ENCODE measurements at places on chromosomes 13 and 19.

DNA sequence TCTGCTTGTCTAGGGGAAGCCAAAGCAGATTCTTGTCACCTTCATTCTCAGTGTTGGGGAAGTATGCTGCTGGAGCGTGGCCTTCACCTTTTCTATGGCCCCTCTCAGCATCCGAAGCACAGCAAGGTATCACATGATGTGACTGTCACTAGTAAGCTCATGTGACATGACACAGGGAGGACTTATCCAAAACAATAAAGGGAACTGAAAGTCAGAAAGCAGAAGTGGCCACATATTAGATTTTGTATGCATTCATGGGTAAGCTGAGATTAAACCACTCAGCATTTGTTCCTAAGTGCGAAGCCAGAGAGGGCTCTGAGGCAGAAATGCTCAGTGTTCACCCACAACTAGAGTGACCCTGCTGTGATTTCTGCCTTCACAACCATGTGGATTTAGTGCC lies 72.8 kb upstream of the PCDH8 start:
- no peak for DNase-seq

DNA sequence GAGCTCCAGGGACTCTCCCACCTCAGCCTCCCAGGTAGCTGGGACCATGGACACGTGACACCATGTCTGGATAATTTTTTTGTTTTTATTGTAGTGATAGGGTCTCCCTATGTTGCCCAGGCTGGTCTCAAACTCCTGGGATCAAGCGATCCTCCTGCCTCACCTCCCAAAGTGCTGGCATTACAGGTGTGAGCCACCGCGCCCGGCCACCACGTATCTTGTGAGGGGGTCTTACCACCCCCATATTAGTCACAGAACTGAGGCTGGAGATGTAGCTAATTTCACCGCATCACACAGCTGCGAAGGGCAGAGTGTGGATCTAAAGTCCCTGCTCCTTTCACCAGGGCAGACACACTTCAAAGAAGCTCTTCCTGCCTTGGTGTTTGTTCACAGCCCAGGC lies 211.8 kb upstream of the SOX1 start:
- DNase-seq: no peak

DNA sequence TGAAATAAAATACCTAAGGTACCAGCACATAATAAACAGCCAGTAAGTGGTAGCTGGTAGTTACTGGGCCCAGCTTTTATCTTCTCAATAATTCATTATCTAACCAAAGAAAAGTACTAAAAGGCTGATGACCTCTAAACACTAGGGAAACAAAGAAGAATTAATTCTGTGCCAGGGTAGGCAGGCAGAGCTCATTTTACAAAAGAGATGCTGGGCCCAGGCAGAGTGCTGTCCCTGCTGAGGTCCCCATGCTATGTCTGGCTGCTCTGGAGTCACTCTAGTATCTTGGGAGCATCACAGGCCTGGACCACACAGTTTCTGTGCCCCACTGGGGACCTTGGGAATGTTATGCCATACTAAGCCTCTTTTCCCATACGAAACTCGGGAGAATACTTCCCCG lies 18.2 kb downstream of the ZNF507 start:
- no peak for DNase-seq

DNA sequence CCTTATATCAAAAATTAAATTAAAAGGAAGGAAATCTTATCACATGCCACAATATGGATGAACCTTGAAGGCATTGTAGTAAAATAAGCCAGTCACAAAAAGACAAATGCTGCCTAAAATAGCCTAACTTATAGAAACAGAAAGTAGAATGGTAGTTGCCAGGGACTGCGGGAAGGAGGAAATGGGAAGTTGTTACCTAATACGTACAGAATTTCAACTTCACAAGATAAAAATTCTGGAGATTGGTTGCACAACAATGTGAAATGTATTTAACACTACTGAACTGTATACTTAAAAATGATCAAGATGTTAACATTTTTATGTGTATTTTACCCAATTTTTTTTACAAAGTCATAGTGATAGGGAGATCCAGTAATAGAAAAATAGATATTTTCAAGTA lies 10.2 kb upstream of the N4BP2L2 start:
- no peak for DNase-seq

DNA sequence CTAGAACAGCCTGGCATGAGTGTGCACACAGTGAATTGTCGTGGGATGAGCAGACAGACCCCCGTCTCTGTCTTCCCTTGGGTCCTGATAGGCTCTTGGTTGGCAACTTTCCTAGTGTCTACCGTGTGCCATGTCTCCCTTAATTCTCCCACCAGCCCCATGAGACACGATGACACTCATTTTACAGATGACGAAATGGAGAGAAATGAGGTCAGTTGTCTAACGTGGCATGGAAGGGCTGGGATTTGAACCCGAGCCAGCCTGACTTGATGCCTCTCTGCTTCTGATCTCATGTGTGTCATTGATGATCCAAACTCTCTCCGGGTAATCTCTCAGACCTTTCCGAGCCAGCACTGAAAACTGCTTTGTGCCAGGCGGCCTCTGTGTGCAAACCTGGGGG lies 8.4 kb upstream of the KLK14 start:
- DNase-seq: no peak

DNA sequence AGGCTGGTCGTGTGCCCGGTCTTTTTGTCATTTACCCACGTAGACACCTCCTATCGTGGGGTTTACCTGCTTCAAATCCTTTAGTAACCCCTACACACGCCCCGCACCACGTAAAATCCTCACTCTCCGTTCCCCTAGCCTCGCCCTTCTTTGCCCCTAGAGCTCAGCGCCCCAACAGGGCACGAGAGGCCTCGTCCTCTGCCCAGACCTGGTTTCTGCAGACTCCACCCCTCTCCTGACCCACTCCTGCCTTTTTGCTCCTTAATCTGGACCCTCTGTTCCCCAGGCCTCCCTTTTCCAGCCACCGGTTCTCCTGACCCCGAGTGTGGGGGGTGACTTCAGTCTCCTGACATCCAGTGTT lies 412 bp downstream of the ZNF528 start:
- DNase-seq: no peak

DNA sequence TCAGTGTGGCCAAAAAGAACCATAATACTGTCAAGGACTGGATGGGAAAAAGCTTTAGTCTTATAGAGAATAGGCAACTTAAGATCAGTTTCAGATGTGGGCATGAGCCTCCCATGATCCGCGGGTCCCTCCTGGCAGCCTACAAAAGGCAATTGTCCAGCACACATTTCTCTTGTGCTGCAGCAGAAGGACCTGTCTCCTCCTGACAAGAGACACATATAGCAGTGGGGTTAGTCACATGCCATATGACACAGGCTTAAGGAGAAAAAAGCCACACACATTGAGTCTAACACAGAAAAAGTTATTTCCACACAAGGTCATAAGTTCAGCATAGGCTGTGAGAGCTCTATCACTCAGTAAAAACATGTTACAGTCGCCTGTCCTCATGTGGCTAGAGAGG lies 1378.7 kb upstream of the PRR20A start:
- no peak for DNase-seq

DNA sequence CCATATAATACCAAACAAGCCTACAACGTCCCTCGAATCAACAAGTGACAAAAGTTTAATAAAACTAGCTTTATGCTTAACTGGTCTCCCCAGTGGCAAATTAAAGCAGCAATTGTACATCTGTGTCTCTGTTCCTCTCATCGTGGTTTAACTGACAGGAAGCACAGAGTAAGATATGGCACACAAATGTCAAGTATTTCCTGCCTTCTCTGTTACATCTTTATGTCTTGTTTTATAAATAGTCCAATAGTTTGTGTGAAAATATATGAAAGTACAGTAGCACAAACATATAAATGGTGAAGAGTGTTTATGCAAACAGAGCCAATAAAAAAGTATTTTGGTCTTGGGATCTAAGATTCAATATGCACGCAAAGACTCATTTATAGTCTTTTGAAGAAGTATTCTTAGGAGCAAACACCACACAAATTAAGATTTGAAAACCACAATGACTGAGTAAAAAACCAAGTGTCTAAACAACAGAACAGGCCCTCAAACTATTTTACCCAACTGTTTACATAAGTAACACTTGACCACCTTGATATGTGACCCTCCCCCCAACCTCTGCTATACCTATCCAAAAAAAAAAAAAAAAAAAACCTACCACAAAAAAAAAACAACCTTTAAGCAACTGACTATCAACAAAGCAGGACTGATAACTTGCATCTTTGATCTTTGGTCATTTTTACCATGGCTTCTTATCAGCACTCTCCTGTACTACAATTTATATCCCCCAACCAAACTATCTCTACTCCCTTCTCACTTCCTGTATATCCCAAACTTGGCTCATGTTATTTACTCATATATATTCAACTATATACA lies 14.0 kb downstream of the ELF1 start:
- DNase-seq: no peak

GRCh38 chr13:23615395-23616081 lies 45.3 kb downstream of the TNFRSF19 start:
- DNase-seq: no peak

- DNase-seq: no peak
Observed at GRCh38 chr13:28537171-28537570, 42.2 kb upstream of the FLT1 start.

DNA sequence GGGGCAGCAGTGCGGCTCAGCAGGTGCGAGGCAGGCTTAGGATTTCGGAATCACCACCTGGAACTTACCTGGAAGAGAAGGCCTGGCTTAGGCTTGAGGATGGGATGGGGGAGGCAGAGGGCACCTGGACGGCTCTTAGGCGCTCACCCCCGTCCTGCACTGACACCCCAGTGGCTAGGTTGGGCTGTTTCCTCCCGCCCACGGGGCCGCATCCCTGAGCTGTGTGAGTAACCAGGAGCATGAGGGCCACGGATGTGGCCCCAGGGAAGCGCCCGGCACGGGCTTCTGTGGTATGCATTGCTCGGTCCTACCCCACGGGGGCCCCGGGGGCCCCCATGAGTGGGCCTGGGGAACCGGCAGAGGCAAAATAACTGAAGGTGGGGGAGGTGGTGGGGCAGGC lies 2.4 kb upstream of the NKPD1 start:
- no peak for DNase-seq

- DNase-seq: no peak
Observed at GRCh38 chr13:22175241-22175640, 504.4 kb downstream of the FGF9 start.

- no peak for DNase-seq
Observed at GRCh38 chr19:33399081-33399744, 25.7 kb downstream of the CEBPG start.

- DNase-seq: no peak
Observed at GRCh38 chr19:51789061-51789795, 5.7 kb upstream of the FPR3 start.

- peak; percentile 53 for DNase-seq
Observed at GRCh38 chr19:21694171-21694906, 73.0 kb downstream of the ZNF100 start.

DNA sequence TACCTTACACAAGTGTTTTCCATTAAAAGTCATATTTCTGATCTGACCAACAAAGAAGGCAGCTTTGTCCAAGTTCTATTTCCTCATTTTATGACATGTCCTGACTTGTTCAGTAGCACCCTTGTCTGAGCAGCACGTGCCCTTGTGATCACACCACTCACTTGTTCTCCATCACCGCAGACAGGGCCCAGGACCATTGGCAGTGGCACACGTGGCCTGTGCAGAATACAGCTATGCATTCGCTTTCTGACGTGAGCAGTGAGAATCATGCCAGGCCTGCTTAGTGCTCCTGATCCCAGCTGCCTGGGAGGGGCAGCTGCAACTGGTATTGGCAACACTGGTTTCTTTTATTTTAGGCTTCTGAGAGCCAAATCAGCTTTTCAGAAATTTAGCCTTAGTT lies 134.2 kb downstream of the FRY start:
- DNase-seq: no peak

DNA sequence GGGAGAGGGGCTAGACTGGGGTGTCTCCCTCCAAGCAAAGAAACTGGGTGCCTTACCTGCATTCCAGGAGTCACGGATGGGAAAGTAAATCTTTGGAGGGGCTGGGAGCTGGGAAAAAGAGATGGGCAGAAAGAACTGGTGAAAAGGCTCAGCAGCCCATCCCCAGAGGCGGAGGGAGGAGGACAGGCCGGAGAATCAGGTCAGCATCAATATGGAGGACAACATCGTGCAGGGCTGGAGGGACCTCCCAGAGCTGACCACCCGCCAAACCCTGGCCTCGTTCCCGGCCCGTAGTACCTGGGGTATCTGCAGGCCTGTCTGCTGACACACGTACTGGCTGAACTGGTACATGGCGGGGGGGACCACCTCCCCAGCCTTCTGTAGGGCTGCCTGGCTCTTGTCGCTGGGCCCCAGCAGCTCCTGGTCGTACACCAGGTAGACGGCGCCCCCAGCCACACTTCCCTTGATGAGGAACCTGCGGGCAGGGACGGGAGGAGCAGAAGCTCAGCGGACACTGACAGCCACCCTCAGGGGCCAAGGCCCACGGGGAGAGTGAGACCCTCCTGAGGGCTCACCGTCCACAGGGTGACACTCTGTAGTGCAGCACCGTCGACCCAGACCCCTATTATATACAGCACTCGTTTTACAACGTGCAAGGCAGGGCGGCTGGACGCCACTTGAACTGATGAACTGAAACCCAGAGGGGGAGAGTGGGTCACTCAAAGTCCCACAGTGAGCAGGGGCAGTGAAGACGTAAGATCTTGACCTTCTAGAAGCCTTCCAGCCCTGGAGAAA lies 830 bp downstream of the MICOS13 start:
- DNase-seq: no peak

GRCh38 chr19:16628984-16629691 lies 1.1 kb upstream of the MED26 start:
- DNase-seq: peak; percentile 54

GRCh38 chr19:50311723-50312635 lies 17.2 kb downstream of the KCNC3 start:
- DNase-seq: no peak

All from uterus (tissue), 4 donors.